ENCODE measurements at places on chromosomes 12 and 14. TPM values are rescaled to one million over a fixed set of nuclear protein-coding genes. Genes with fewer than 3 reads are reported as not detected.

RTL1 gene
- 0.06 TPM for polyA plus RNA-seq

ACRBP gene
- 6.4 TPM for polyA plus RNA-seq

PDE6H gene
- polyA plus RNA-seq: not detected

- peak; percentile 77 for DNase-seq
These were observed 708 bp upstream of the ZBTB42 start for GRCh38 chr14:104800015-104800770.

DNA sequence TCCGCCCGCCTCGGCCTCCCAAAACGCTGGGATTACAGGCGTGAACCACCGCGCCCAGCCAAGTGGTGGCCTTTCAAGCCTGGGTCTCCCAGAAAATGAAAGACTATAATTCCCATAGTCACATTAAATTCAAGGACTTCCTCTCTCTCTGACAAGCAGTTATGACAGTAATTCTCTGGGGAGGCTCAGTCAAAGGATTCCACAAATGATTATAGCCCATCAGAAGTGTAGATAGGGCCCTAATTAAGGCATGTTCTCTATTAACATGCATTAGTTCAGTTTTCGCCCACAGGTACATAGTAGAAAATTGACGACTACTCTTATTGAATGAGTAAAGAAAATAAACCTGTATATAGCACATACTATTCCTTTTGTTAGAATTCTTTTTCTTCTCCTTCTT is 16.4 kb downstream of the PRMT8 start:
- no peak for DNase-seq

- DNase-seq: no peak
These were observed 95.9 kb downstream of the PAH start for GRCh38 chr12:102821149-102821548.

DNA sequence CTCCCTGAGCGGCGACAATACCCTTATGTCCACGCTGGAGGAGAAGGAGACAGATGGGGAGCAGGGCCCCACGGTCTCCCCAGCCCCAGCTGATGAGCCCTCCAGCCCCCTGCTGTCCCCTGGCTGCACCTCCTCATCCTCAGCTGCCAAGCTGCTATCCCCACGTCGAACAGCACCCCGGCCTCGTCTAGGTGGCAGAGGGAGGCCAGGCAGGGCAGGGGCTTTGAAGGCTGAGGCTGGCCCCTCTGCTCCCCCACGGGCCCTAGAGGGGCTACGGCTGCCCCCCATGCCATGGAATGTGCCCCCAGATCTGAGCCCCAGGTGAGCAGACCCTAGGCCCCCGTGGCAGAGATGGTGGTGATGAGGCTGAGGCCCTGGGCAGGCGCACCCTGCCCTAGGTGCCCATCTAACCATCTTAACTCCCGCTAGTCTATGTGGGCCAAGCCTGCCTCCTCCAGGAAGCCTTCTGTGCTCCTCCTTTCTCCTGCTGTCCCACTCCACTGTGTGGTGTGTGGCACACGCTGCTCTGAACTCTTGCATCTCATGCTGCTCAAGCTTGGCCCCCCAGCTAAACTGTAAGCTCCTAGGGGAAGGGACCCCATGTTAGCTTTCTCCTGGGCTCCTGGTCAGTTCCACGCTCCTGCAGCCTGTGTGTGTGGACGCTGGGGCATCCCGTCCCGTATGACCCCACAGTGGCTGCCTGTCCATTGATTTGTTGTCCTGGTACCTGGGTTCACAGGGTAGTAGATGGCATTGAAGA is 12.1 kb downstream of the MCRS1 start:
- no peak for DNase-seq

- DNase-seq: no peak
These were observed 42.1 kb downstream of the SCARB1 start for GRCh38 chr12:124821252-124822200.

- DNase-seq: peak; percentile 26
These were observed 15.0 kb upstream of the MDM2 start for GRCh38 chr12:68792952-68793351.

Measured in left lung (tissue), 14 donors.